ENCODE measurements at places on chromosomes 13 and 19.

GRCh38 chr13:28542804-28543203, 47.9 kb upstream of the FLT1 start:
- DNase-seq = no peak

GRCh38 chr19:37329686-37330085, 41.2 kb upstream of the ZNF527 start:
- no peak for DNase-seq

GRCh38 chr19:45601524-45602374, at the start of gene GPR4:
Gene GPR4 (minus strand): TSS chr19:45602212. CDS start chr19:45591866, 10,346 bp downstream.
- peak; percentile 51 for DNase-seq

DNA sequence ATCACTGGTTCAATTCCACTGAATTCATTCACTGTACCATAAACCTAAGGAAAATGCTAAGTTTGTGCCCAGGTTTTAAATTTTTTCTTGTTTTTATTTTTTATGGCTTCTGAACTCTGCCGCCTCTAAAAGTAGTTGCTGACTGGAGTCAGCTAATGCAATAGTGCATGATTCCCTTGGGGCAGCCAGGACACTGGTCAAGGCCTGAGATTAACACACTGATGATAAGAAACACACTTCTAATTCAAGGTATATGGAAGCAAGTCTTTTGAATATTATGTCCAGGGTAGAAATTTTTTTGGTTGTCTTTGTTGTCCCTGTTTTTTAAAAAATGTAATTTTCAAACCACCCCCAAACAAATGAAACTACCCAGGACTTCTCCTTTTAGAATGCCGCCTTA, 72.2 kb downstream of the CDADC1 start:
- DNase-seq = no peak

DNA sequence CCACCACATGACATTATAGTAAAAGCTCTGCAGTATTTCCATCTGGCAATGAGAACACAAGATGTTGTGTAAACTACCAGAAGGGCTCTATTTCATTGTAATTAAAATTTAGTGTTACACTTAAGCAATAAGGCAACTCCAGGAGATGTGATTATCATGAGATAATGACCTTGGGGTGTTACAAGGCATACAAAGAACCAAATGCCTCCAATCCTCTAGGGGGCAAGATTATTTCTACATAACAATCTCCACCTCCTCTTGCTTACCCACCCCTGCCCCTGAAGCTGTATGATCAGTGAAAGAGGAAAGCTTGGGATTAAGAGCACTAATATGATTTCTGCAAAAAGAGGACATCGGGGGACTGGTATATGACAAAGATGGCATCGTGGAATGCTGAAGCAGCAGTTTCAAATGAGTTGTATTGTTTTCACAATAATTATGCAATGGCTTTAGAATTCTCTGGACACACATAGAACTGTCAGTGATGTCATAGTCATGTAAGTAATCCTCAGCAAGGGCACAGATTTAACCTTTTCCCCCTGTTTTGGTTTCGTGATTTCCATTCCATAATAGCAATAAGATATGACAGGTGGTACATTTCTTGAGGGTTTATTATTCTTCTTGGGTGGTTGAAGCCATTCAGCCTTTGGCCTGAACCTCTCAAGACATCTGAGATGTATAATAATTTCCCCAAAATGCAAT, 295.3 kb downstream of the MZT1 start:
- DNase-seq = no peak

GRCh38 chr19:48489608-48490216, 20.5 kb downstream of the CYTH2 start:
- peak; percentile 87 for DNase-seq

- no peak for DNase-seq
Observed at GRCh38 chr13:39770221-39771090, 115.0 kb downstream of the COG6 start.

DNA sequence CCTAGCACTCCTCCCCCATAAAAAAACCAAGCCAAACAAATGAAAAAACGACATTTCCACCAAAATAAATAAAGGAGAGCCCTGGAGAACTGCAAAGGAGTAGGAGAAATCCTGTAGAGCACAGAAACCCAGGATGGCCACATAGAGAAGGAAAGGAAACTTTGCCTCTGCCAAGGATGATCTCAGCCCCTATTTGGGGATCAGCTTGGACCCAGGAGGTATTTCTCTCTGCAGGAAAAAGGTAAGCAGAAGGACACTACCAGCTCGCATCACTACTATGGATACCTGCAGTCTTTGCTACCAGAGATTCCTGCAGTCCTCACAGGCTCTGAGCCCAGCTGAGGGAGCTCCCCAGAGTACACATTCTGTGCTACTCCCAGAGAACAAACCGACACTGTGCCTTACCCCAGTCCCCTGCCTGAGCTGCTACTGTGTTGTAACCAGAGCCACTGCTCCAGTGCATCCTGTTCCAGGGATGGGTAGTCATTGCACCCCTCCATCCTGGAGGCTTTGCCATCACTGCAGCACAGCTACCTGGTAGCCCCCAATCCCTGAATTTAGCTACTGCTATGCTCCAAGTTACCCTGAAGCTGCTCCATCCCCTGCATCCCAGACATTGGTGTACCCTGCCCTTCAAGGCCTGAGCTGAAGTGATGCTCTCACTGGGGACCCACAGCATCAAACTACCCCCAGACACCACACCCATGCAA, 41.7 kb downstream of the VWA8 start:
- no peak for DNase-seq

DNA sequence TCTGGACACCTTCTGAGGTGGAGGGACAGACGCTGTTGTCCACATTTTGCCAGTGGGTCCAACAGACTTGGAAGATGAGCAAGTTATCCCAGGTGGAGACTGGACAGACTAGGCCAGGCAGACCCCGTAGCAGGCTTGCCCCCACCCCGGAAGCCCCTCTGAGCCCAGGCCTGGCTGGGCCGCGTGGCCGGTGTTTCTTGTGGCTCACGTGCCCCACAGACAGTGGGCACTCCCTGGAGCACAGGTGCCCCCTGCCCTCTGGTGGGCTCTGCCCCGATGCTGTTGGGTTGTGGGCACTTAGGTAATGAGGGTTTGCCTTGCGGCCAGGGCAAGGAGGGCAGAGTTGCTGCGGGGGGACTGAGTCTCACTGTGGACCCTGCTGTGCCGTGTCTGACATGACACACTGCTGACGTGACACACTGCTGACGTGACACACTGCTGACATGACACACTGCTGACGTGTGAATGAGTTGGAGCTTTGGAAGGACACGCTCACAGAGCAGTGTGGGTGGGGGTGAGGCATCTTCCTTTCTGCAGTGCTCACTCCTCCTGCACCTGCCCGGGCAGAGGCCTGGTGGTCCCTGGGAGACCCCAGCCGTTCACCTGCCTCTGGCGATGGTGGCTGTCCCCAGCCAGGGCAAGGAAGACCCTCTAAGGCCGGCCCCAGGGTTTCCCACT, 25.1 kb downstream of the DOT1L start:
- DNase-seq = no peak

DNA sequence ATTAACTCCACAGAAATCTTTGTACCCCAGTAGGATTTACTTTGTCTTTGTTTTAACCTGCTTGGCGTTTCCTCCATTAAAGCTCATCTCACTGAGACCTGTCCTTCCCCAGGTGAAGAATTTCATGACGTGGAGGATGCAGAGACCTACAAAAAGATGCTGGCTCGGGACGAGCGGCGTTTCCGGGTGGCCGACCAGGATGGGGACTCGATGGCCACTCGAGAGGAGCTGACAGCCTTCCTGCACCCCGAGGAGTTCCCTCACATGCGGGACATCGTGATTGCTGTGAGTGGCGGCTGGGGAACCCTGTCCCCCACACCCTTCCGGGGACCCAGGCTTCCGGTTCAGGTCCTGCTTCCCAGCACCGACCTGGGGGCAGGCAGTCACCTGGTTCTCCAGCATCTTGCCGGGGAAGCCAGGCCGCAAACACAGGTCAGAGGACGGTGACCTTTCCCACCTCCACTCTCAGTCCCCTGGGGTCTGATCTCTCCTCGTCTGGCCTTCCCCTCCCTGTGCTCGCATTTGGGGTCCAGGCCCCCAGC, 9.2 kb downstream of the RCN3 start:
- DNase-seq = no peak

DNA sequence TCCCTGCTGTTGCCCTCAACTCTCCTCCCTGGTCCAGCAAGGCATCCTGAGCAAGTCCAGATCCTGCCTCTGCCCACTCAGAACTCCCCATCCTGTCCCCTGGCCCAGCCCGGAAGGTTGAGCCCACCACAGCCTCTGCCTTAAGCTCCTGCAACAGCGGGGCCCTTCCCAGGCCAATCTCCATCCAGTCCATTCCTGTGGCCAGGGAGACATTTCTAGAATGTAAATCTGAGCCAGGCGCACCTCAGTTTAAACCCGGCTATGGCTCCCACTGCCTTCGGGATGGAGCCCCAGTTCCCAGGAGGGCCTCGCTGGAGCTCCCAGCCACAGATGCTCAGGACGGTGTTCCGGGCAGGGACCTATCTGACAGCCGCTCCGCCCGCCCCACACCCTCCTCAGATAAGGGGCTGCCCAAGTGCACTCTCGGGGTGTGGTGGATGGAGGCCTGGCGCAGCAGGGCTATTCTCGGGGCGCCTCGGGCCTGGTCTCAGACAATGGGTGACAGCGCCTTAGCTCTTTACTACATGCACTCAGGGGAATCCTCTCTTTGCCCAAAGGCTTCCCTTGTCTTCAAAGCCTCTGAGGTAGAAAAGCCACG, 5.3 kb downstream of the TRAPPC6A start:
- no peak for DNase-seq

DNA sequence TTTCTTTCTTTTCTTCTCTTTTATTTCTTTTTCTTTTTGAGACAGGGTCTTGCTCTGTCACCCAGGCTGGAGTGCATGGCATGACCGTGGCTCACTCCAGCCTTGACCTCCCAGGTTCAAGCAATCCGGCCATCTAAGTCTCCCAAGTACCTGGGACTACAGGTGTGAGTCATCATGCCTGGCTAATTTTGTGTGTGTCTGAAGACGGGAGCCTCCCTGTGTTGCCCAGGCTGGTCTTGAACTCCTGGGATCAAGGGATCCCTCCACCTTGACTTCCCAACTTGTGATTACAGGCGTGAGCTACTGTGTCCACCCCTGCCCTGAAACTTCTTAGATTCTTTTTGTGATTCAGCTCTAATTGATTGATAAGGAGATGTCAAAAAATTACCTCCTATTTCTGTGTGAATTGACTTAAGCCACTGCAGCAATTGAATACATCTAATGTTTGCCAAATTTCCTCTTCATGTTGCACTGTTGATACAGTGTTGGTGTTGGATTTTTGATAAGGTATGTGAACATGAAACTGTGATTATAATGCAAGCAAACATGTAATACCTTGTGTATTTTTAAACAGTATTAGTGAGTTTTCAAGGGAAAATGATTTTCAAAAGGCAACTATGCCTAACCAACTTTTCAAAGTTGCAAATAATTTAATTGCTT, 22.6 kb downstream of the KLF5 start:
- DNase-seq = no peak

Data from left ventricle myocardium superior (tissue), 1 donor.